Right ventricle myocardium inferior (tissue), 1 donor: ENCODE measurements at places on chromosomes 7 and 10. TPM values are rescaled to one million over a fixed set of nuclear protein-coding genes. Genes with fewer than 3 reads are reported as not detected.

DNA sequence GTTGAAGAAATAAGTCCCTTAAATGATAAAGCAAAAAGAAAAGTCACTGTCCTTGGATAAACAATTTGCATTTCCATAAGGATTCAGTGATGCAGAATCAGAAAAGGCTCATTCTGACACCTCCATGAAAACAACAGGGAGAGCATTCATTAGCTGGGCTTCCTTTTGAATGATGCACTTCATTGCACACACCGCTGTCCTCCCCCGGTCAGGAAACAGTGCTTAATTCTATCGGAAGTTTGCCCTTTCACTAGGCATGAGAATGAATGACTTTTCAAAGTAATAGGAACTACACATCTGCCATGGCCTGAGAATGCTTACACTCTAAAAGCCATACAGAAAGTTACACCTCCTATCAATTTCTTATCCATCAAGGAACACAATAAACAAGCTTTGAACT is 4.2 kb downstream of the PCDH15 start:
- no peak for DNase-seq

DNA sequence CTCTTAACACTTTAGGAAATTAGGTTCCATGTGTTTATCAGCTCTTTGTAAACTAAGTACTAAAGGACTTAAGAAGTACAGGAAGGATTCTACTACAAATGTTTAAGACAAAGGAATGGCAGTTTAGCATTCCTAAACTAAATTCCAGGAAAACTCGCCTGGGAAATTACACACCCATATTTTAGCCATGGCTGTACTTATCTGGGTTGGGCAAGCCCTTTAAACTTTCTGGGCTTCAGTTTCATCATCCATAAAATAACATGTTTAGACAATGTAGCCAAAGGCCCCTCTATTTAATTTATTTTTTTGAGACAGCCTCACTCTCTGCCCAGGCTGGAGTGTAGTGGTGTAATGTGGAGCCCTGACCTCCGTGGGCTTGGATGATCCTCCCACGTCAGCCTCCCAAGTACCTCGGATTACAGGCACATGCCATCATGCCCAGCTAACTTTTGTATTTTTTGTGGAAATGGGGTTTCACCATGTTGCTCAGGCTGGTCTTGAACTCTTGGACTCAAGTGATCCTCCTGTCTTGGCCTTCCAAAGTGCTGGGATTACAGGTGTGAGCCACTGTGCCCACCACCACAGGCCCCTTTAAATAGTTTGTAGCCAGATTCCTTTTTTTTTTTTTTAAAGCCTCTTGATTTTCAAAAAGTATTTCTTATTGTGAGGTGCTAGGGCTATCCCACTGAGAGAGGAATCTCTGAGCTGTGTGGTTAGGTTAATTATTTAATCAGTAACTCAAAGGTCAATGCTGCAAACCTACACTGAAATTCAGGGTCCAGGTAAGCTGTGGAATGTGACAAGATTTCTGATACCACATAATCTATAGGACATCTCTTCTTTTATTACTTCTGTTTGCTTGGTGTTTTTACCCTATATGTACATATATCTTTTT is 32.1 kb downstream of the TMEM60 start:
- no peak for DNase-seq

SEMA3C gene
- 67.8 TPM for total RNA-seq

- DNase-seq = no peak
These were observed 619.9 kb downstream of the TYW1 start for GRCh38 chr7:67616517-67616916.

TMEM176B gene
- total RNA-seq = 43.1 TPM

DNA sequence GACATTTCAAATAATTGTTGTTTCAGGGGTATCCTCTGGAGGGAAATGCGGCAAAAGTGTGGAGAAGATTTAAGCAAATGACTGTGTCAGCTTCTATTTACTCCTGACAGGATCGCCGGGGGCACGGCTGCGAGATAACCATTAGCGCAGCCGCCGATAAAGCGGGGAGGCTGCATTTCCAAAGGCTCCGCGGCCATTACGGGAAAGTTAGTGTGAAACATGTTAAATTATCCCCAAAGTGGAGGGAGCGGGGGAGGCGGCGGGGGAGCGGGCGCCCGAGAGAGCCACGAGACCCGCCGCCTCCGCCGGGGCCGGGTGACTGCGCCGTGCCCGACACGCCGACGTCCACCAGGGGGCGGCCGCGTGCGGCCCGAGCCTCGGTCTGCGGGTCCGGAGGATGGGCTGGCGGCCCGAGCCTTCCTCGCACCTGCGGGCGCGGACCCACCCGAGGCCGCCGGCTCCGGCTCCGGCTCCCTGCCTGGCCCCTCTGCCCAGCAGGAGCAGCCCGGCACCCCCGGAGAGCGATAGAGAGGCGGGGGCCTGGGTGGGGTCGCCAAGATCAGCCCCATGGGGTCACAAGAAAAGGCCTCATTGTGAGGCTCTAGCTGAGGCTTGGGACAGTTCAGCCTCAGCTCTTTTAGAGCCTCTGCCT is 74.4 kb upstream of the PAX2 start:
- DNase-seq = no peak

- no peak for DNase-seq
These were observed 33.6 kb downstream of the WAC start for GRCh38 chr10:28566458-28567015.

DNA sequence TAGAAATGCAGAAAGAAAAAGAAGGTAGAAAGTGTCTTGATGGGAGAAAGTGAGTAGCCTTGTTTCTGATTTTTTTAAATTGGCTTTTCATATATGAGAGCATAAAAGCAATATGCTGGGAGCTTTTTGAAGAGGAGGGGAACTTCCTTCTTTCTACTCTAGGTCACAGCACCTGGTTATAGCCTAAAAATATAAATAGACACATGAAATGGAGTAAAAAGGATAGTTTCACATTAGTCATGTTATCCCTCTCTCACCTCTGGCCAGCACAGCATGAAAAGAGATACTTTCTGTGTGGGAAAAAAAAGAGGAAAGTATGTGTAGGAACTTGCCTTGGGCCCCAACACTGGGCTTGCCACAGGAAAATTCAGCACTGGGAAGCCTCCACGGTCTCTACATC is 292.2 kb upstream of the ZWINT start:
- DNase-seq = no peak

SRRM3 gene
- 16.5 TPM for total RNA-seq

DNA sequence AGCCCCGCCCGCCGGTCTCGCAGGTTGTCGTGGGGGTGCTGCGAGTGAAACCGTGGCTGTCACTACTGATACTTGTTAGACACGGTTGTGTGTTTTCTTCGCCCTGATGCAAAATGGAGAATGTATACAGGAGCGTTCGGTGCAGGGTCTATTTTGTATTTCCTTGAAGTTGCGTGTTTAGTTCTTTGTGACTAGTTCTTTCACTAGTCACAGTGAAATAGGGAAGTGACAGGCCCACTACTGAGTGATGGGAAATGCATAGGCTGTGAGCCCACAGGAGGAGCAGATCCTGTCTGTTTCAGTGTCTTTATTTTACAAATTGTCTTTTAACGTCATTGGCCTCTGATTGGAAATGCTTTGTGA is 675 bp downstream of the ABRAXAS2 start:
- no peak for DNase-seq

GRCh38 chr10:61452655-61453641 is at the start of gene TMEM26:
Gene TMEM26 (minus strand): TSS chr10:61453381. CDS start chr10:61453081, 300 bp downstream.
- DNase-seq = peak; percentile 67

- no peak for DNase-seq
These were observed 15.1 kb upstream of the CUBN start for GRCh38 chr10:17144757-17145156.

DNA sequence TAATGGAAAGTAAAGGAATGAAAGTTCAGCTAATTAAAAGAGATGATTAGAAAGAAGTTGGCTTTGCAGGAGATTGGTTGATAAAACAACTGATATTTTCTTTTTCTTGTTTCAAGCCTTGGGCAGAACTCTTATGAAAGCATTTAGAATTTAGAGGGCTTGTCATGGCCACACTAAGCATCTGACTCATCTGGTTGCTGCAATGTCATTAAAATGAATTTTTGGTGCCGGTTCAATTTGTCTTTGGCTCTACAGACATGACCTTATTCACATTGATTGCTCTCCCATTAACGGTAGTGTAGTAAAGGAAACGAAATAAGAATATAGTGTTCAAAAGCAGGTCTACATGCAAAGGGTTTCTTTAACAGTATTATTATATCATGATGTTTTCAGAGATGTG is 1012.4 kb upstream of the C7orf33 start:
- no peak for DNase-seq

CUX1 gene
- 107 TPM for total RNA-seq

DNA sequence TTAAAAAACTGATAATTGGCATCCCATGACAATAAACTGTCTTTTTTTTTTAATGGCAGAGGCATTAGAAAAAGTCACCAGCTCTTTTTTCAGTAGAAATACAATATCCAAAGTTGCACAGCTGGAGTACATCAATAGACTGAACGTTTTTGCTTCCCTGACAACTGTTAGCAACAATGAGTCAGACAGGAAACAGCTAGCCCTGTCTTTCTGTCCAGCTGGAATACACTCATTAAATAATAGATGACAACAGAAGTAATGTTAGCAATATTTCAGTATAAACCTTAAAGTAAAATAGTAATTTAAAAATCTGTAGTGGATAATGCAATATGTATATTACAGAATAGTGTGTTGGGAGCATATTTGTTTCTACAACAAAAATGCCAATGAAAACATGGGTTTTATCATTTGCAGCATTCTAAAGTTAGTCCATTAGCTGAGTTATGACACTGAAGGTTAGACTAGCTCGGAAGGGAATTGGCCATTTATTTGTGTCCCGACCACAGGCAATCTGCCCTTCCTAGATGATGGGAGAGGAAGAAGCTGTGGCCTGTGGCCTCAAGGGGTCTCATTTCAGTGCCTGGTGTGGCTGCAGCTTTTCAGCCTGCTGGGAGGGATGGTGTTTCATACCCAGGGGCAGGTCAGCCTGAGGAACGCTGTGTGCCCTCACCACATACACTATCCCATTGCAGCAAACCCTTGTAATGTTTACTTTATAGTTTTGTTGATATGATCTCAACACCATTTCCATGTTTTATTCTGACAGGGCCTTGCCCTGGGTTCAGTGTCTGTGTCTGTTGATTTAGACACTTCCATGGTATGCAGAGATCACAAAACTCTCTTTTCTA is 173.3 kb downstream of the SLC16A9 start:
- peak; percentile 55 for DNase-seq

DNA sequence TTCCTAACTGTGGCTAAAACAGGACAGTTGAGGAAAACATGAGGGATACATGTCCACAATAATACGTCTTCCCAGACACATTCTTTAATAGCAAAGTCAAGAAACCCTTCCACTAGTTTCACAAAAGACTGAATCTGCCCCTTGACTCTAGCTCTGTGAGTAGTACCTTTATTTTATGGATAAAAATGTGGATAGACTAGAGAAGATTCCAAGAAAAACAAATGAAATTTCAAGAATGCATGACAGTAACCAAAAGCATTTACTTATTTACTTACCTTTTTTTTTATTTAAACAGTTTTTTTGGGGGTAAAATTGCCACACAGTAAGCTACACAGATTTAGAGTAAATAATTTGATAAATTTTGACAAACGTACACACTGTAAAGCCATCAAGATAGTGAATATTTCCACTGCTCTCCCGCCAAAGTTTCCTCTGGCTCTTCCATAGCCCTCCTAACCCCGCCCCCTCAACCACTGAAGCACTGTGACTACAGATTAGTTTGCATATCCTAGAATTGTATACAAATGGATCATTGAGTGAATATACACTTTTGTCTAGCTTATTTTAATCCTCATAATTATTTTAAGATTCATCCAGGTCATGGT is 420.4 kb upstream of the ZMIZ1 start:
- DNase-seq = no peak

DNA sequence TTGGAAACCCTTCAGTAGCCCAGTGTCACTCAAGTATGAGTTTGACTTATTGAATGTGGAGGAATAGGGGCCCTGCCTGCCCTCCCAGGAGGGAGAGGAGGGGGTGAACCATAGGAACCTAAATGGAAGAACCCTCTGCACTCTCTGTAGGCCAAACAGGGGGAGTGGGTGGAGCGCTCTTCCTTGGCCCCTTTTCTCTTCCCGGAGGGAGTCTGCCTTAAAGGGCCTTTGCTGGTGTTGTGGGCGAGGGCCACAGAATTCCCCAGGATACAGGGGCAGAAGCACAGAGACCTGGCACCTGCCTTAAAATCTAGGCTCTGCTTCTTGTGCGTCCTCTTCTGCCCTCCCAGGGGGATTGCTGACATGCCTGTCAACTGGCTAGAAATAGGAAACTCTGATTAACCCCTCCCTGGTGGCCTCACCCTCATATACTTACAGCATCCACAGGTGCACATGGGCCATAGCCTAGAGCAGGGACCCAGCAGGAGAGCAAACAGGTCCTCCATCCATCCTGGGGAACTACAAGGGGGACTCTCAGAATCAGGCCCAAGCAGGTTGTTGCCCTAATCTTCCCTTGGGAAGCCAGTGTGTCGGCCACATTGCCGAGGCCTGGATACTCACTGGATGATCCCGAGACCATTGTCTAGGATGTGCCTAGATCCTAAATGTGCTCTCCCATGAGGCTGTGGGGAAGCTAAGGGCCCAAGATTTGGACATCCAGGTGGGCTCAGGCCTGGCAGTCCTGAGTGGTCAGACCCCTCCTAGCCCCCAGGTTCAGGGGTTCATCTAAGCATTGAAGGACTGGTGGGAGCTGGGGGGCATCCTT is 3.4 kb downstream of the TRIM8 start:
- DNase-seq = no peak

GRCh38 chr10:14574885-14575284 is 199.8 kb downstream of the FAM107B start:
- DNase-seq = no peak

RARRES2 gene
- total RNA-seq = 32.6 TPM

DNA sequence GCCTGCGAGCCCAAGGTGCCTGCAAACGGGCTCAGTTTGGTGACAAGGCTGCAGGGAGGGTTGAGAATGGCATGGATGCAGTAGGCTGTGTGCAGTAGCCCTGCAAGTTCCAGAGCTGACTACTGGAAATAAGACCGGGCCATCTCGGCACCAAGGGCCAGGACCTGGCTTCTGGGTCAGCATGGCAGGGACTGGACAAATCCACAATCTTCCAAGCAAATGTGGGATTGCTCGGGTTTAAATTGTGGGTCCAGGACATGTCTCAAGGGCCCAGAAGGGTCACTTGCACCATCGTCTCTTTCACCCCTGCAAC is 78.0 kb downstream of the GPR26 start:
- no peak for DNase-seq

GSTK1 gene
- 278 TPM for total RNA-seq

- DNase-seq = no peak
These were observed 32.7 kb downstream of the STK17A start for GRCh38 chr7:43615558-43616145.

DNA sequence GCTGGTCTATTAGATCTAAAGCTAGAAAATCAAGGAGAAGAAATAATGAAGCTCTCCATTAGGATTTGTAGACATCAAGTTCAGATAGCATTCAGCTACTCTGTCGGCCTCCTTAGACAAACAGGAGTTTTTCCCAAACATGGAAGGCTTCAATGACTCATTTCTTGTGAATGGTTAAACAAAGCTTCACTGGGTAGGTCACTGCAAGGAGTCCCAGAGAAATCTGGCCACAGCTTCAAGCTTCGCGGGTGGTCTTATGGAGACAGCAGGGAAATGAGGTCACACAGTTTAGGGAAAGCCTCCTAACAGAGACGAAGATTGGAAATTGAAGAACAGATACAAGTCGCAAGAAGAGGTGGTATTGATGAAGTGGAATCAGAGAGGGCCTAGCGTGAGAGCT is 22.6 kb upstream of the LRRC72 start:
- no peak for DNase-seq

- no peak for DNase-seq
These were observed 286.9 kb upstream of the DKK1 start for GRCh38 chr10:52027055-52027705.

GDF2 gene
- total RNA-seq = not detected

VENTX gene
- total RNA-seq = 0.54 TPM

FAM25A gene
- total RNA-seq = not detected
